ENCODE measurements at places on chromosomes 12 and 14.
A peak's percentile ranks its signal among the peaks of the same experiment; 100 is the strongest.

DNA sequence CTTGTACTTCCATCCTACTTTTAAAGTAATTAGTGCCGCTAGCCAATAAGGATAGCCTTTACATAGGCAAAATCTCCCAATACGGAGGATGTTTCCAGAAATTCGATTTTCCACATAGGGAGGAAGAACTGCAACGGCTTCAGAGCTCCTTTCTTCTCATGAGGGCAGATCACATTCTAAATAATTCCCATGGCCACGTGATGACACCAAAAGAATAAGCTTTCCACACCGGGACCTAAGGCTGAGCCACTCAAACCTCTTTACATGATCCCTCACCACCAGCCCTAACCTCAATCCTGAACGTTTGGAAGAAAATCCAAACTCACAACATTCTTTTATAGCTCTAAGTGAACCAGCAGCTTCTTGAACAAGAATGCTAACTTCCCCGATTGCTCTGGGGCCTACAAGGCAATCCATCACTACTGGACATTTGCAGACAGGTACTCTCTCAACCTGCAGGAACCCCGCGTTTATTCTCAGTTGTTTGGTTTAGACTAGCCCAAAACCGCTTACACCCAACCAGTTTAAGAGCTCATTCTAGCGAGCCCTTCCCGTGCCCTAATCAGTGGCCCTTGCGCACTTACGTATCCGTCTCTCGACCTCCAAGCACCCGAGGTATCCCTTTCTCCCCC is 884 bp downstream of the CAPRIN2 start:
- DNase-seq, result peak; percentile 37

DNA sequence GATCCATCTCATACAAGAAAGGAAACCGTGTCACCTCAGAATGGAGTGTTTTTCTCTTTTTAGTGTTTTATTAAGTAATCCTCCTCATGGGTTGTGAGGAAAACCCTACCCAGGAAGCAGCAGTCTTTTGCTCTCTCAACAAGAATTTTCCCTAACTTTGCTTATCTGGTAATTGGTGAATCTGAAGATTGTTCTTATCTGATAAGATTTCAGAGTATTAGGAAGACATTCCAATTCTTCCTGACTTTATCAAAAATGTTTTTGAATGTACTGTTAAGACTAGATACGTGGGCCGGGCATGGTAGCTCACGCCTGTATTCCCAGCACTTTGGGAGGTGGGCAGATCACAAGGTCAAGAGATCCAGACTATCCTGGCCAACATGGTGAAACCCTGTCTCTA is 86.0 kb downstream of the PHLDA1 start:
- no peak for DNase-seq

DNA sequence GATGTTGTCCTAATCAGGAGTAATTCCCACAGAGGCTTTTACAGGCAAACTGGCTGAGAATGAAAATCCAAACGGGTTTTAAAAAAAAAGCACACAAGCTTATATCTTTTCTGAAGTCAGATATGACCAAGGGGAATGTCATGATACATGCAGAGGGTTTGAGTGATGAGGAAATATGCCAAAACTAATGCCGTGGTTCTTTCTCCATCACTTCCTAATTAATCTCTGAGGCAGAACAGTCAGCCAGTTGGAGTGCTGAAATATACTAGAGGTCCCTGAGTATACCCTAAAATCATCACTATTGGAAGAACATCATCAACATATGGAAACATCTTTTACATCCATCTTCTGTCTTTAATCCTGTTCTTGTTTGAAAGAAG is 160.8 kb upstream of the FAR2 start:
- DNase-seq, result no peak

DNA sequence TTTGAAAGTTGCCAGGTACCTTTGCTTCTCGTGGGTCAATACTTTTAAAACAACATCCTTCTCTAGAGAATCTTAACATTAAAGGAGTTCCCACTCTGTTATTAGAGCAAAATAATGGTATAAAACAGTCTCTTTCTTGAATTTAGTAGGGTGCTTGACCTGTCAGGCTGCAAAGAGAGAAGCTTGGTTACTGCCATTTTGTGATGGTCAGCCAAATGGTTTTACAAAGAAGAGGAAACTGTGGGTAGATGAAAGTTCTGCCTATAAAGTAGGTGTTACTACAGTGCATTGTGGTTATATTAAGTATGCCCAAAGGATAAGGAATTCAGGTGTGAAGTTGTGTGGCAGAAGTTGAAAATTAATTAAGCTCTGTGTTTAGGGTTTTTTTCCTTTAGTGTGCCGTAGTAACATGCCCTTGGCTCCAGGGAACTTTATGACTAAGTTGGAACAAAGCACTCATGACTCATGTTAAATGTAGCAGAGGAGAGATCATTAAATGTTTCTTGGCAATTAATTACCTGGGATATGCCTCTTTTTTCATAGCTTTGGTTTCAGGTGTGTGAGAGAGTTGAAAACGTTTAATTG is 354.0 kb upstream of the KITLG start:
- peak; percentile 43 for DNase-seq

- peak; percentile 55 for DNase-seq
Observed at GRCh38 chr14:22391908-22392565, 197.0 kb downstream of the DAD1 start.

DNA sequence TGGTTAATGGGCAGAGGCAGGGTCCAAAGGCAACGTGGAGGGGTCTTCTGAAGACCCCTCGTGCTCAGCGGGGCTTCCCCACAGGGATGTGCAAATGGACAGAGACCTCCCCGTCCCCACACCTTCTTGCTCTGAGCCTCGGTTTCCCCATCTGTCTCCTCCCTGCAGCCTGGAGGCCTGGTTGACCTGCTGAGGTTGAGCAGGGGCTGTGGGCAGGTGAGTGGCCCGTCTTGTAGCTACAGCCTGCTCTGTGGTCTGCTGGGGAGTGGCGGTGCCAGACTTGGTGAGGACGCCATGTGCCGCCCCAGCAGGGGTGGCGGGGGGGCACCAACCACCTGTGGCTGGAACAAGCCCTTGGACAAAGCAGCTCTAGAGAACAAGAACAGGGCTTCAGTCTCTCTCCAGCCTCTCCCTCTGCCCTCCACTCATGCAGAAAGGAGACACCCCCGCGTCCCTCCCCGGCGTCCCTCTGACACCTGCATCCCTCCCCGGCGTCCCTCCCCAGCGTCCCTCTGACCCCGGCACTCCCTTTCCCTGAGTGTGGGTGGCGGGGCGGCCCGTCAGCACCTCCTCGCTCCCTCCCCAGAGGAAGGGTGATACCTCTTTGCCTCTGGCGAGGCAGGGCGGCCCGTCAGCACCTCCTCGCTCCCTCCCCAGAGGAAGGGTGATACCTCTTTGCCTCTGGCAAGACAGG is 83.7 kb downstream of the NOC4L start:
- no peak for DNase-seq

DNA sequence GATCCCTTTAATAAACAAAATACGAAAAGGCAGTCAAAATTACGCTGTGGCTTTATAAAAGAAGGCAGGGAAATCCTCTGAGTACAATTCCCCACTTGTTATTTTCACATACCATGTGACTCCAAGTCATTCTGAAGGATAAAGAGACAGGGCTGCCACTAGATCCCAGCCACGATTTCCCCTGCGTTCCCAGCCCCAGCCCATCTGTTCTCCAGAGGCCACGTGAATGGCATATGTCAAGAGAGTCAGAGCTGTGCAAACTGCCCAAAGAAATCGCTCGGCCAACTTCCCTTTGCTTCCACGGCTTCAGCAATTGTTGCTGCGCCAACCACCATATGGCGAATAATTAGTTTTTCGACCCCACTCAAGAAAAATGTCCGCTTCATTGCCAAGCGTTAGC is 161.3 kb downstream of the C12orf42 start:
- no peak for DNase-seq

DNA sequence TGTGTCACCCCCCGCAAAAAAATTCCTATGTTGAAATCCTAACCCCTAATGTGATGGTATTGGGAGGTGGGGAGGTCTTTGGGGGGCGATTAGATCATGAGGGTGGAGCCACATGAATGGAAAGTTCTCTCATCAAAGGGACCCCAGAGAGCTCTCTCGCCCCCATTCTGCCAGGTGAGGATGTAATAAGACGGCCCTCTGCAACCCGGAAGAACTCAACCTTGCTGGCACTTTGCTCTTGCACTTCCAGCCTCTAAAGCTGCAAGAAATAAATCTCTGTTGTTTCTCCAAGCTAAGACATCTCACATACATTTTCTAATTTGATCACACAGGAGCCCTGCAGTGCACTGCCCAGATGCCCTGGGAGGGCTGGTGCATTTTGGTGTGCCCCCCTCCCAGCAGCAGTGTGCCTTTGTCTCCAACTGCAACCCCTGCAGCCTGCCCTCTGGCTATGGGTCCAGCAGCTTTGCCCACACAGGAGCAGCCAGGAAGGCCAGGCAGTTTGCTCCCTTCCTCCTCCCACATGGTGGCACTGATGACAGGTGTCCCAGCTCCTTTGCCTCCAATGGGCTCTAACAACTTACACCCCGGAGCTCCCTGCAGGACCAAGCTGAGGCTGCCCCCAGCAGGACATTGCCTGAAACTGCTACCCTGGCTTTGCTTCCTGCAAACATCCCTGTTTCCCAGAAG is 59.3 kb downstream of the C14orf132 start:
- DNase-seq, result peak; percentile 69

GRCh38 chr12:87142342-87142741 is 886.2 kb upstream of the MGAT4C start:
- no peak for DNase-seq

DNA sequence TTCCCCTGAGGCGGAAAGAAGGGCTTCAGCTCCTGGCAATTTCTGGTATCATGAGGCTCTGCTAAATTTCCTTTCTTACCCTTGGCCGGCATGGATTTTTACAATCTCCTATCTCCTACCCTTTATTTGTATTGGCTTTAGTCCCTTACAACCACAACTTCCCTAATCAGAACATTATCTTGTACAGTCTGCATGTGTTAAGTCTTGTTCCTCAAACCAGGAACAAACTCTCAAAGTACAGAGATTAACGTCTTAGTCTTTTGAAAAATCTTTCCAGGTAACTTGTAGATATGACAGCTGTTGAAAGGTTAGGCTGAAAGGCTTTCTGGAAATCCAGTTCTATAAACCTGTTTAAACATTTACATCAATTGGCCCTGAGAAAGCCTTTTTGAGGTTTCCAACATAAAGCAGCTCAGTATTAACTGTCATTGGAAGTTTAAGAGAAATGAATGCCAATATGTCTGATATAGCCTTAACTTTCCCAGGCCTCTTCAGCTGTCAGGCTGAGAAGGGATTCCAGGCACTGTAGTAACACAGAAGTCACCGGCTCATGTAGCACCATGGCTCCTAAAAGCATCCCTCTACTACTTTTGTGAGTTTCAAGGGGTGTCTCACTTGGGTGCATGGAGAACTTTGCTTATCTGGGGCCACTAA is 360.5 kb downstream of the FUT8 start:
- DNase-seq, result no peak

GRCh38 chr14:26531894-26532293 is 65.9 kb downstream of the NOVA1 start:
- no peak for DNase-seq

- no peak for DNase-seq
Observed at GRCh38 chr12:108709697-108710096, 21.6 kb downstream of the CORO1C start.
